Omental fat pad (tissue), 4 donors: ENCODE measurements at places on chromosomes 5 and 9.

- DNase-seq = no peak
Observed at GRCh38 chr9:70479880-70480291, 65.4 kb upstream of the KLF9 start.

- no peak for DNase-seq
Observed at GRCh38 chr5:128036950-128037349, 46.6 kb upstream of the SLC12A2 start.

DNA sequence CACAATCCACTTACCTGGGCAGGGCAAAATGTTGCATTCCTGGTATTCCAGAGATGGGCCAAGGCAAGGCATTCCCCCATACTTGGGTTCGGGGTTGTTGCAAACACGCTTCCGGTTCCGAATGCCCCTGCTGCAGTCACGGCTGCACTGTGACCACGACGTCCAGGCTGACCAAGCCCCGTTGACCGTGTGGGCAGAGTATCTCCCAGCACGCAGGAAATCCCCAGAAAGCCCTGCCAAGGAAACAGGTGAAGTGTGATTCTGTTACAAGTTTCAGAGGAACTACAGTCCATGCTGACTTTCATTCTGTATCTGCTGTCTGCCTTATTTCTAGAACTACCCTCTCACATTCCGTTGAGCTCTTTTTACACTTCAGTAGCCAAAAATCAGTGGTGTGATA is 483.0 kb downstream of the SEMA5A start:
- no peak for DNase-seq

DNA sequence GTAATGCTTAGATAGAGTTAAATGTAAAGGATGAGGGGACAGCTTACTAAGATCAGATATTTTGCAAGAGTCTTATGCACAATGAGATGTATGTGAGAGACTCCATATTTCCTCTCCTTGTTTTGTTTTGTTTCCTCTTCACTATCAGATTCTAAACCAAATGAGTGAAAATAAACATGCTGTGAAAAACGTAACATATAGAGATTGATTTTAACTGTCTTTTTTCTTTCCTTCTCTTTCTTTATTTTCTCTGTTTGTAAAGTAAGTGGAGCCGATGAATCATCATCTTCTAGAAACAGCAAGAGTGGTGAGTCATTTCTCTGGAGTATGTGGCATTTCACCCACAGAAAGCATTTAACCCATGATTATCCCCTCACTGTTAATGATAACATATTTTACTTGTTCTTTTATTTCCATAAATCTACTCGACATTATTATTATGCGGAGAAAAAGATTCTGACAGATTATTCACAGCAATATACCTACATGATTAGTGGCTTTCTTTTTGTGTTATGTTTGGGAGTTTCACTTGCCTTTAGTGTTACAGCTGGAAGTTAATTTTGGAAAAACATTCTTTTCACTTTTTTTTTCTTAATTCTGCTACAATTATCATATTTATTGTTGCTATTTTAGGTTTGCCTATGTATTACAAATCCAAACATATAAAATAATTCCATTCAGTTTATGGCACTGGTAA is 2.1 kb upstream of the ANXA1 start:
- no peak for DNase-seq

DNA sequence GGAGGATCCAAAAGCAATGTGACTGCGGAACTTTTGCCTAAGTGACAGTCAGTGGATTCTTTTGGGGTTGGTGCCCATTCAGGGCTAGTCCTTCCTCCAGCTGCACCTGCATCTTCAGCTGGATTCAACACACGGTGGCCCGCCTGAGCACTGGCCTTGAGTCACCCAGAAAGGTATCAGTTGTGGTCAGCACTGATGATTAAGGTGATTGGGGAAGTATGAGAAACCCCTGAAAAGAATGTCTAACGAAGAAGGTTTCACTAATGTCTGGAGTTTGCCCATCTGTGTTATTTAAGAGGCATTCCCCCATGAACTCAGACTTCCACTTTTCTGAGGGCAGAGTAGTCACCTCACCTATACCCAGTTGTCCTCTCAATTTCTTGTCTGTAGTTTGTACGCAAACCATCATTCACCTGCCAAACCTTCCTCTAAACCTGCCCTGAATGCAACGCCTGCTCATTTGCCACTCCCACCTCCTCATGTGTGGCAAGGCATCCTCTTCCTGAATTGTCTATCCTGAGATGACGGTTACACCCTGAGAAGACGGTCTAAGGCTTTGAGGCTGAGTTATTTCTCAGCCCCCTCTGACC is 27.2 kb downstream of the CSF2 start:
- no peak for DNase-seq

DNA sequence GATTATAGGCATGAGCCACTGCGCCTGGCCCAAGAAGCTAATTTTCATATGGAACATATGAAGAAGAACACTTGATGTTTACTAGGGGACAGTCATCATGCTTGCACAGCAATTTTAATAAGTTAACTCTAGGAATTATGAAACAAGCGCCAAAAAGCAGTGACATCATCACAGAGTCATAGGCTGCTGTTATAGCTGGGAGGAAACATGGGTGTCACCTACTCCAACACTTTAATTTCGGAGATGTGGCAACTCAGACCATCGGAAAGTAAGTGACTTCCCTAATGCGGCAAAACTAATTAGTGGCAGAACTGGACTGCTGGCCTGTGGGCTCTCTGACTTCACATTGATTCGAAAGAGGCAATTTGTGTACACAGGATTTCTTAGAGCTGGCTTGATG is 38.1 kb upstream of the EQTN start:
- no peak for DNase-seq

DNA sequence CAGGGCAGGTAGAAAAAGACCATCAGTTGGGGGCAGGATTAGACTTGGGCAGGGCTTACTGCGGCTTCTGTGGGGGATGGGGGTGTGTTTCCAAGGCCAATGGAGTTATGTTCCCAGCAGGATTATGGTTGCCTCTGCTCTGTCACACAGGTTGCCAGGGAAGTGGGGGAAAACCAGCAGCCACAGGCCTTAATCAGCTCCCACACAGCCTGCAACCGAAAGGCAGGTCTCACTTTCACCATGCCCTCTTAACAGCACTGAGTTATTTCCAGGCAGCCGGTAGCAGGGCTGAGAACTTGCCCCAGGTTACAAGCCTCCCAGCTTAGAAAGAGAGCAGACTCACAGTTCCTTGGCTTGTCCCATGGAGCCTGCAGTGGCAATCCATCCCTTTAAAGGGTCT is 205.5 kb downstream of the FGF10 start:
- no peak for DNase-seq
